ENCODE measurements at places on chromosomes 16 and 17.
A peak's percentile ranks its signal among the peaks of the same experiment; 100 is the strongest.

DNA sequence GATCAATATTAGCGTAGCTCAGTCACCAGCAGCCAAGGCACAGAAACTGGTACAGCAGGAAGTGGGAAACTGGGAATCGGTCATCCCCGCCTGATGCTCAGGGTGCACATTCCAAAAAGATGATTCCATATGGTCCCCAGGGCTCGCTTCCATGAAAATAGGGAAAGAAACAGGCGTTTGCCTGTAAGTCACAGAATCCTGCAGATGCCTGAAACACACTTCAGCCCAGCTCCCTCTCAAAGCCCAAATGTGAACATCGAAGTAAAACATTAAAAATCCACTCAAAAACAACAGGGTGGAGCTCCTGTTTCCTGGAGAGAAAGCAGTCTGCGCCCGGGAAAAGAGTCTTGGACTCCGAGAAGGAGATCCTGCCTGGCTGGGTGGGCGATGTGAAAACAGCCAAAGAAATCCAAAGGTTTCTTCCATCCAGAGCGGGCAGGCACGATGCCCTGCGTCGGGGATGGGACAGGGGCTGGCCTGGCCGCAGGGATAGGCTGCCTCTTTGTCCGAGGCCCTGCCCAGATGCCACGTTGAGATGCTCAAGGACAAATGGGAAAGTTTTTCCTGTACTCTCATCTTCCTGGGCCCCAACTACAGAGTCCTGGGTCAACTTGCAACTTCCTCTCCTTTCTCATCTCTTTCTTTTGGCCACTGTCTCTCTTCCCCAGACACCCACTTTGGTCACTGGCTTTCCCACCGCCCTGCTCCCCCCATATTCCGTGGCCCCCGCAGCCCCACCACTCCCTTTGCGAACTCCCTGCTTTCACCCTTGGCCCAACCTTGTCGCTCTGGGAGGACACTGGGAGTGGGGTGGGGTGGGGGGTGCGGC, 743 bp downstream of the WIPI1 start:
- no peak for DNase-seq

DNA sequence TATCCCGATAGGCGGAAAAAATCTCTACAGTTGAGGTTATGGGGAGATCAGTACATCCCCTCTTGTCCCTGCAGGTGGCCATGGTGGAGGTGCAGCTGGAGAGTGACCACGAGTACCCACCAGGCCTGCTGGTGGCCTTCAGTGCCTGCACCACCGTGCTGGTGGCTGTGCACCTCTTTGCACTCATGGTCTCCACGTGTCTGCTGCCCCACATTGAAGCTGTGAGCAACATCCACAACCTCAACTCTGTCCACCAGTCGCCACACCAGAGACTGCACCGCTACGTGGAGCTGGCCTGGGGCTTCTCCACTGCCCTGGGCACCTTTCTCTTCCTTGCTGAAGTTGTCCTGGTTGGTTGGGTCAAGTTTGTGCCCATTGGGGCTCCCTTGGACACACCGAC, 4.2 kb downstream of the ORAI3 start:
- no peak for DNase-seq

GRCh38 chr16:77227745-77228144, 28.5 kb downstream of the SYCE1L start:
- no peak for DNase-seq

- DNase-seq = no peak
Measured at GRCh38 chr17:52156576-52157570, 1.6 kb downstream of the CA10 start.

- peak; percentile 32 for DNase-seq
Measured at GRCh38 chr17:21039839-21040575, 2.8 kb downstream of the USP22 start.

DNA sequence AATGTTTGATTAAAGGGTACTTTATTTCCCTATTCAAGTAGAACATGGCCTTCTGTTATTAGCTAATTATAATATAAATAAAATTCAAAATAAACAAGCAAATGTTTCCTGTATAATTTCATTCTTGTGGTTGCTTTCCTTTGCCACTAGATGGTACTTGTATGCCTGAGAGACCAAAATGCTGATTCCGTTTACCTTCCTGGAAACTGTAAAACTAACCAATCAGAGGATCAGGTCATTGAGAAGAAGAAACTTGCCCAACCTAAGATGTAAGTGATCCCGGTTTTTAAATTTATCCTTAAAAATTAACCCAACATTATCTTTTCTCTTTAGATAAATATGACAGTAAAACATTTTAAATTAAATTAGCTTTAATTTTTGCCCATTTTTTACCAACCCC, 8.1 kb upstream of the ABCA5 start:
- DNase-seq = no peak

GRCh38 chr16:51394421-51394820, 243.4 kb upstream of the SALL1 start:
- DNase-seq = no peak

Data from activated naive CD4-positive, alpha-beta T cell treated with anti-CD3 and anti-CD28 coated beads, Interleukin-2, amount 50 U/mL, for 72 hours (primary cell).